ENCODE measurements at places on chromosomes 12 and 14.

GRCh38 chr14:64951724-64952123 lies 9.2 kb upstream of the GPX2 start:
- no peak for DNase-seq

DNA sequence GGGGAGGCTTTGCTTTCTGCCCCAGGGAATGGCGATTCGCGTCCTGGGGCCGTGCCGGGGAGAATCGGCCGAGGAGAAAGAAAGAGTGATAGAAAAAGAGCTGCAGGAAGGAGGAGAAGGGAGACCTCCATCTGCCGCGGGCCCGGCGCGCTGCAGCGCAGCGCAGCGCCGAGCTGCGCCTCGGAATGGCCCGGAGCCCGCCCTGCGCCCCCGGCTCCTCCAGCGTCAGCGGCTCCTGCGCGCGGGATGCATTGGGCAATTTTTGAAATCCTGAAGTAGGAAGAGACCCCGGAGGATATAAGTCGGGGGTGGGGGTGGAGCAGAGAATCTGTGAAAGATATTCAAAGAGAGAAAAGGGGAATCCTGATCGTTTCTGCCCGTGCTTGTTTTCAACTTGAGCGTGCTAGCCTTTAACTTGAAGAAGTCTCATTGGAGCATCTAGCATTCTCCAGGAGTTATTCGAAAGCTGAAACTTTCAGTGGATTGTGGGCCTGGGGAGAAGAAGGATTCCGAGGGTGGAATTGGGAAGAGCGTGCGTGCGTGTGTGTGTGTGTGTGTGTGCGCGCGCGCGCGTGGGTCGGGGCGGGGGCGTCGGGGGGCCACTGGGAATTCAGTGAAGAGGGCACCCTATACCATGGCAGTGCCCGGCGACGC lies 441 bp downstream of the PDE3A start:
- peak; percentile 31 for DNase-seq

GRCh38 chr14:49971156-49972130 lies 78.6 kb downstream of the ARF6 start:
- DNase-seq, result no peak

DNA sequence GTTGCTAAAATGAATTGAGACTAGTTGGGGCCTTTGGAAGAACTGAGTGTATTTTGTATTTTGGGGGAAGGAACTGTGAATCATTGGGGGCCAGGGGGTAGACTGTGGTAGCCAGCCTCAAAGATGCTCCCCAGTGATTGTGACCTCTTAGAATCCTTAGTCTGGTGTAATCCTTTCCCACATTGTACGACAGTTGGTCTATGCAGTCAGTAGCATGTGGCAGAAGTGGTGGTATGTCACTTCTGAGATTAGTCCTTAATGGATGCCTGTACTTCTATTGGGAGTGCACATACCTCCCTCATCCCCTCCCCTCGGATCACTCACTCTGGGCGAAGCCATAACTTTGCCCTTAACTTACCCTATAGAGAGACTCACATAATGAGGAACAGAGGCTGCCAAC lies 48.0 kb downstream of the USP15 start:
- no peak for DNase-seq

- no peak for DNase-seq
Measured at GRCh38 chr12:57618966-57619433, 7.8 kb downstream of the ARHGEF25 start.

DNA sequence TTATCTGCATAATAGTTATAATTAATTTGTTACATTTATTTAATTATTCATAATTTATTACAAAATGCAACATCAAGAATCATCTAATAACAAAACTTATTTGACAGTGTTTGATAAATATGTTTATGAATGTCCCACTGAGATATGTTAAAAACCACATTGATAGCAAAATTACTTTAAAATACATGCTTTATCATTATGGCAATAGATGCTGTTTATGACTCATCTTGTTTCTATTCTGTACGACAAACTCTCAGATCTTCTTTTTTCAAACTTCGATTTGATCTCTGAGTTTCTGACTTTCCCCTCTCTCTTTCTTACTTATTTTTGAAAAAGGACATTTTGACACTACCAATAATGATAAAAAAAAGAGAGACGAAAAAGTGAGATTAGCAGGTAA lies 56.8 kb upstream of the LRRK2 start:
- no peak for DNase-seq

GRCh38 chr14:76846331-76847047 lies 20.3 kb downstream of the LRRC74A start:
- DNase-seq, result no peak

DNA sequence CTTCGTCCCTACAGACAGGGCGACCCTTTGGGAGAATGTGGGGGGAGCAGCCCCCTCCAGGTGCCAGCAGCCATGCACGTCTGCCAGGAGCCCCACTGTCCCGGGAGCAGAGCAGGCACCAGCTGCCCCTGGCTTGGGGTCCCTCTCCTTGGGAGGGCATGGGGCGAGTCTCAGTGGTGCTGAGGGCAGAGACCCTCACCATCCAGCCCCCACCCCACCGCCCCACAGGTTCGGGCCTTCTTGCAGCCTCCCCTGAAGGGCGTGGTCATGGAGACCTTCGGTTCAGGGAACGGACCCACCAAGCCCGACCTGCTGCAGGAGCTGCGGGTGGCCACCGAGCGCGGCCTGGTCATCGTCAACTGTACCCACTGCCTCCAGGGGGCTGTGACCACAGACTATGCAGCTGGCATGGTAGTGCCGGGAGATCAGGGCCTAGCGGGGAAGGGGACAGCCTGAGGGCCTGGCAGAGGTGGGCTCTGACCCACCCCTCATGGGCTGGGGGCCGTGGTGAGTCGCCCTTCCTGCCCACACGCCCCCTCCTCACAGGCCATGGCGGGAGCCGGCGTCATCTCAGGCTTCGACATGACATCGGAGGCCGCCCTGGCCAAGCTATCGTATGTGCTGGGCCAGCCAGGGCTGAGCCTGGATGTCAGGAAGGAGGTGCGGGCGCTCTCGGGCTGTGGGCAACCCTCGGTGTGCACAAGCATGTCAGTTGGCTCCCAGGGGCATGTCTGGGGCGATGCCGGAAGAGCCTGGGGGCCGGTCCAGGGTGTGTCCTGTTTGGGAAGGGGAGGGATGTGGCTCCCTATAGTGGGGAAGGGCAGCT lies 18.8 kb downstream of the ASPG start:
- DNase-seq, result no peak

DNA sequence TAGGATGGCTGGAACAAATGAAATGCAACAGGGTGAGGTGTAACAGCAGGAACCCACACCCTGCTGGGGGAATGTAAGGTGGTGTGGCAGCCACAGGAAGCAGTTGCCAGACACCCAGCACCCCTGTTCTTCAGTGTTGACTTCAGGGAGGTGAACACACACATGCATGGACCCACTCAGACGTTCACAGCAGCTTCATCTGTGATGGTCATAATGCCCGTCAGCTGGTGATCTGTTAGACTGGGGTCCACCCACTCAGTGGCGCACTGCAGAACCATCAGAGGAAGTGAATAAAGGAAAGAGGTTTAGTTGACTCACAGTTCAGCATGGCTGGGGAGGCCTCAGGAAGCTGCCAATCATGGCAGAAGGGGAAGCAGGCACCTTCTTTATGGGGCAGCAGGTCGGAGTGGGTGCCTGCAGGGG lies 22.7 kb upstream of the TEX22 start:
- DNase-seq, result no peak

- no peak for DNase-seq
Measured at GRCh38 chr14:75658957-75659356, 1.7 kb downstream of the ERG28 start.

DNA sequence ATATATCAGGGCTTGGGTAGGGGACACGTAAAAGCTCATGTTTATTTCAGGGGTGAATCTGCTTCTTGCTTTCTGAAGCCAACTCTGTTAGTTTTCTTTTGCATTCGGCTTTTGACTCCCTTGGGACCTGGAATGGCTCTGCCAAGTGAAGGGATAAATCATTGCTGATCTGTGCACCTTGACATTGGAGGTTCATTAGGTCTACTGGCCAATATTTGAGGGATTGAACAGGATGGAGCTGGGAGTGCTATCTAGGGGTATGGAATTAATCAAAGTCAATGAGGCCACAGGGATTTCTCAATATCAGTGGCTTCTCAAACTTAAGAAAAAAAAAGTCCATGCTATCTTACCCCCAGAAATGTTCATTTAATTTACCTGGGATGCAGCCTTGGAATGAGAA lies 203.5 kb upstream of the RMST start:
- DNase-seq, result no peak

- peak; percentile 27 for DNase-seq
Measured at GRCh38 chr14:34501004-34501580, 38.4 kb downstream of the EAPP start.

DNA sequence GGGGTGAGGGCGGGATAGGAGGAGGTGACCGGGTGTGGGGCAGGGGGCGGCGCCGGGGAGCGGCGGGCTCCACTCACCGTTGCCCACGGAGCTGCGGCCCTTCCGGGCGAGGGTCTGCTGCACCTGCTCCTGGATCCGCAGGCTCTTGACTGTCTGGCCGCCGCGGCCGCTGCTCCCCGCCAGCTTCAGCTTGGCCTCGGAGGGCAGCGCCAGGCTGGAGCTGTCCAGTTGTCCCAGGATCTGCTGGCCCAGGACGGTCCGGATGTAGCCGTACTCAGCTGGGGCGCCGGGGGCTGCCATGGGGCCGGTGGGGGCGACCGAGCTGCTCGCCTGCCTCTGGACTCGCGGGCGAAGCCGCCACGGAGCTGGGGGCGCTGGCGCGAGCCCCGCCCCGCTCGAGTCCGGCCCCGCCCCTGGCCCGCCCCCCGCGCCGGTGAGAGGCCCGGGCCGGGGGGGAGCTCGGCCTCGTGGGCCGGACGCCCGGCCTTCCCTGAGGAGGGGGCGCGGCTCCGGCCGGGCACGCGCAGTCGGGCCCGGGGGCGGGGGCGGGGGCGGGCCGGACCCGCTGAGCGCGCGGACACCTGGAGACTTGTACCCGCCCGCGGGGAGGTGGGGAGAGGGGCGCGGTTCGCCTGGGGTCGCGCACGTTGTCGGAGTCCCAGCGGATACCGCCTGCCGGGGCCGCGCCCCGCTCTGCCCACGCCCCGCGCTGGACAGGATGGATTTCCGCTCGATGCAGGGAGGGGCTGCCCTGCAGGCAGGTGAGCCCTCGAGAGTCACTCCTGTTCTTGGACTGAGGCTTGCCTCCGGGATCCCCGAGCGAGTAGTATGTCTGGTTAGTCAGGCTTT lies at the start of gene PKP2:
PKP2 (minus strand) TSS at position 346 of the 849 bp plus-strand sequence; CDS start at position 300, 46 bp downstream.
- peak; percentile 89 for DNase-seq

GRCh38 chr12:94721173-94721572 lies 70.8 kb upstream of the TMCC3 start:
- no peak for DNase-seq

DNA sequence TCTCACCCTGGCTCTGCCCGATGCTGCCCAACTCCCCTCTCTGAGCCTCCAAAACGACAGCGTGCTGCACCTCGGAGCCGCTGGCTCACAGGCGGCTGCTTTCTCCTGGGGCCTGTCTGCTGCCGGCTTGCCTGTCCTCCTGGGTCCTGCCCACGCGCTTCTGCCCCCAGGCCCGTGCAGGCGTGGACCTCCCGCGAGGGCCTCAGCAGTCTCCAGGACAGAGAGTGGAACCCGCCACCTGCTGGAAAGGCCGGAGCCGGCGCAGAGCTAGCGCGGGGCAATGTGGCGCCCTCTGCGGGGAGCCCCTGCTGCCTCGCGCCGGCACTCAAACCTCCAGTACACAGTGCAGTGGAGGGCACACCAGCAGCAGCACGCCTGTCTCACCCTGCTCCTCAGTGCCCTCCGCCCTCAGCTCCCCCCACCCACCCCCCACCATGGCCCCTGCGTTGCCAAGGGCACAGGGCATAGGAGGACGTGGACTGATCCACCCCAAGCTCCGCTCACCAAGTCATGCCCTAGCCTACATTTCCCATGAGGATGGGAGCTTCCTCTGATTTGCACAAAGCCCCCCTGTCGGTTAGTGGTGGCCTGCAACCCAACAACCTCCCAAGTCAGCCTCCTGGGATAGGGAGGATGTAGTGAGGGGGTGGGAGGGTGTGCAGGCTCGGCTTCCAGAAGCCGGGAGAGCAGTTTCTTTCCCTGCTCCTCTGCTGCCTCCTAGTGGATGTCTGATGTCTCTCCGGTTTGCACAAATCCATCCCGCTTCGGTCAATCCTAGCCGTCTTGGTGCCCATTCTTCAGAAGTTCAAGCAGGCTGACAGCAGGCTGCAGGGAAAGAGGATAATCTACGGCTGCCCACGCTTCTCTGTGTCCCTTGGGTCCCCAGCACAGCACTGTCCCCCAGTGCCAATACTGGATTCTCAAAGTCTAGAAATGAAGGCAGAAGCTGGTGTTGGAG lies 25.2 kb downstream of the KRT8 start:
- DNase-seq, result peak; percentile 93

- no peak for DNase-seq
Measured at GRCh38 chr14:104869669-104870367, 4.8 kb downstream of the CEP170B start.

- DNase-seq, result peak; percentile 5
Measured at GRCh38 chr12:86711731-86712130, 455.5 kb upstream of the MGAT4C start.

- DNase-seq, result no peak
Measured at GRCh38 chr14:88430976-88431375, 45.5 kb downstream of the SPATA7 start.

DNA sequence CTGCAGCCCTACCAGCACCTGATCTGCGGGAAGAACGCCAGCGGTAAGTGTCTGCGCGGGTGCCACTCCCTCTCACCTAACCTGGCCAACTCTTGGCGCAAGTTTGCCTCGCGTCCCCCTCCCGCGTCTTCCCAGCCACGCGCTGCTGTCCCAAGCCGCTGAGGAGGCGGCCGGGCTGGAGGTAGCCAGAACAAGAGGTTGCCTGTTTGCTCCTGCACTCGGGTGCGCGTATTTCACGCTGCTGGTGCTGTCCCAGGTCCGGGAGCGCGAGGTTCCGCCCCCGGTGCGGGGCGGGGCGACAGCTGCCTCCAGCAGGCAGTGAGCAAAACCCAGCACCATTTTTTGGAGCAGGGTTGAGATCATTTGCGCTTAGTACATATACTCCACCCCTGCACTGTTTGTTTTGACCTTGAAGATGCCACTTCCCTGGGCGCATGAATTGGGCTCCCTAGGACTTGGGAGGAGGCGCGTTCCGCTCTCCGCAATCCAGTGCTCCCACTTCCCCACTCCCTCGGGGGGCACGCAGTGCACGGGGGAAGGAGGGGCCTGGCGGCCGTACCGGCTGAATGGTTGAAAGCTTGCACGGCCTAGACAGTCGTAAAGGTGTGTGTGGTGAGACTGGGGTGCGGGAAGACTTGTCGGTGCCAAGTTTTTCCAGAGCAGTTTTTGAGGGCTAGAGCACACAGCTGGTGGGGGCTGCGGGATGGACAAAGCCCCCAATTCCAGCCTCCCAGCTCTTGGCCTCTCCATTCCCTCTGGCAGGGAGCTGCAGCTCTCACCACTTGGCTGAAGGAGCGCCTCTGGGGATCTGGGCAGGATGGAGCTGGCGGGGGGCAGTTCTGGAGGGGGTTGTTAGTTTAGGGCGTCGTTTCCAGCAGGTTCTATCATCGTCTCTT lies 226.9 kb upstream of the CRY1 start:
- DNase-seq, result peak; percentile 47

- no peak for DNase-seq
Measured at GRCh38 chr12:78149459-78149858, 318.8 kb downstream of the NAV3 start.

Measured in ACHN (cell line).